ENCODE measurements at places on chromosomes 4 and X.

GRCh38 chr4:4578981-4579380, 37.1 kb upstream of the STX18 start:
- DNase-seq, result no peak

DNA sequence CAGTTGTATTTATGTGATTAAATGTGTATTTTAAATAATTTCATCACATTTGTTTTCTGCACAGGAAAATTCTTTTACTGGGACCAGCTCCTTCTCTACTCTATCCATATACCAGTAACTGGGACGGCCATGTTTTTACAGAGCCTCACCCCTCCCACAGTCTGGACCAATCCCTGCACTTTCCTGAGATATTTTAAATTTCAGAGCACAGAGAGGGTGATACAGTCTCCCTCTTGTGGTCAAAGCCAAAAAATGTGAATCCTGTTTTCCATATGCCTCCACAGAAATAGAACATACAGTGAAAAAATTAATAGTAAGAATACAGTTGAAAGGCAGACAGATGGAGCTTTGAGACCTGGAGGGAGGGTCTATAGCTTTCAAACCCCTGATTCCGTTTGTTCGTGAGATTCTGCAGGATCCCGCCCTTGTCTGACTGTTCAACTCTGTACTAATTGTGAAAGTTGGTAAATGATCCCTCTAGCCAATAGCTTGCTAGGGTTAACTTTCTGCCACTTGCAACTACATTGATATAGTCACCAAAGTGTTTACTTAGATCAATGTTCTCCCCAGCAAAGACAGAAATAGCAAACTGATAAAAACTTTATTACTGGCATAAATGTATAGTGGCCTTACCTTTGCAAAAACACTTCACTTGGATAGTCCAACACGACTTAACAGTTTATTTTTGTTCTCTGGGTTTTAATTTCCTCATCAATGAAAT, 172.2 kb downstream of the PPARGC1A start:
- no peak for DNase-seq

DNA sequence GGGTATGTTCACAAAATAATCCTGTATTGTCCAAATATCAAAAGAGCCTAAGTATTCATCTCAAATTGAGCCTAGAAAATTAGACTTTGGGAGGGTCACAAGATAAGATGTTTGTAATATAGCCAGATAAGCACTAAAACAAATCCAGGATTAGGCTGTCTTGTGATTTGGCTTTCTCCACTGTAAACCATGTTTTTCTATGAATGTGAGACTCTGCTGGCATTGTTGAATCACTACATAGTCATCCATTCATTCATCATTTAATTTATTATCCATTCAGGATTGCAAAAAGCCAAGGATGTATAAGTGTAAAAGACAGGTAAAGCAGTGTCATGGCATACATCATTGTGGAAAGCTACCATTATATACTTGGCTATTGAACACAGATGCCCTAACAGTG, 148.0 kb downstream of the GRID2 start:
- no peak for DNase-seq

DNA sequence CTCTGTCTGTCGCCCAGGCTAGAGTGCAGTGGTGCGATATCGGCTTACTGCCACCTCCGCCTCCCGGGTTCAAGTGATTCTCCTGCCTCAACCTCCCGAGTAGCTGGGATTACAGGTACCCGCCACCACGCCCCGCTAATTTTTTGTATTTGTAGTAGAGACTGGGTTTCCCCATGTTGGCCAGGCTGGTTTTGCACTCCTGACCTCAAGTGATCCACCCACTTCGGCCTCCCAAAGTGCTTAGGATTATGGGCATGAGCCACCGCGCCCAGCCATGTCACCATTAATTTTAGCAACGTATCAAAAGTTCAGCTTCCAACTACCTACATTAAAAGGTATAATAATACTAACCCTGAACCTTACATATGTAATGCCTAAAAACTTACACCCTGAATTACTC, 940 bp upstream of the UTP3 start:
- no peak for DNase-seq

GRCh38 chr4:147244786-147245185, 236.1 kb upstream of the EDNRA start:
- DNase-seq, result no peak

DNA sequence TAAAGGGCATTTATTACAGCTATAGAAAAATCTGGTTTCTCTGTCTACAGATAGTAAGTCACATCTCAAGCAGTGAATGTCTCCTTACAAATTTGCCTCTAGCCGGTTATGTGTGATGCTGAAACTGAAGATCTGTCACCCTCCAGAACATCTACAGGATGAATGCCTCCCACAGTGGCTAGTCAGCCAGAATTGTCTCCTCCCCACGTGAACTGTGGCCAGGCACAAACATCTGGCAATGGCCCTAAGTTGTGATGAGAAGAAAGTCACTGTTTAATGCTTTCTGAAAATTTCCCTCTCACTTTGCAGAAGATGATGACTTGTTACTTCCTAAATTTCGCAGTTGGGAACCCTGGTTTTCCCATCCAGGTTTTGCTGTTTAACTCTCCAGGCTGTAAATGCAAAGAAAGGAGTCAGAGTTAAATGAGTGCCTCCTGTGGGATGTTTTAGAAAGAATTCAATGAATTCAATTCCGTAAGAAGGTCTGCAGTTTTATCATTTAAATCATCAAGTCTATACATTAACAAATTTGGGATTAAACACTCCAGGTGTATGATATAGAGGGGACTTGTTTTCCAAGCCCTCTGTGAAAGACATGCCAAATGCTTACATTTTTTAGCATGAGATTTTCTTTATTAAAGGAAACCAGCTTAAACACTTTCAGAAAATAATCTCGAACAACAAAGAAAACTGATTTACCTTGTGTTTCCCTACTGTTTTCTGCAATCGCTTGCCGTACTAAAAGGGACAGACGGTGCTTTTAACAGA, 55.4 kb upstream of the TLR3 start:
- no peak for DNase-seq

DNA sequence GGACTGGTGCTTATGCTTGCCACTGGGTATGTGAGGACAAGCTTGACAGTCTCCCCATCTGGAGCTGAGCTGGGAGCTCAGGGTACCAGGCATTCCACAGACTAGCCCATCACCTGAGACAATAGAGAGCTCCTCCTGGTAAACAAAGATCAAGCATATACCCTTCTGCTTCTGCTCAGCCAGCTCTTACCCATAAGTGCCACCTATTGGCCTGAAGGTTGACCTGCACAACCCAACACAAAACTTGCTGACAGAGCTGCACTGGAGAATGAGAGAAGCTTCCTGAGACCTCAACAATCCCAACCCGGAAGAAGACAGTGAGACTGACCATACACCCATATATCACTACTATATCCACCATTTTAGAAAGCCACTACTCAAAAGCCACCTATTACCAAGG, 1049.2 kb upstream of the INTU start:
- DNase-seq, result no peak

DNA sequence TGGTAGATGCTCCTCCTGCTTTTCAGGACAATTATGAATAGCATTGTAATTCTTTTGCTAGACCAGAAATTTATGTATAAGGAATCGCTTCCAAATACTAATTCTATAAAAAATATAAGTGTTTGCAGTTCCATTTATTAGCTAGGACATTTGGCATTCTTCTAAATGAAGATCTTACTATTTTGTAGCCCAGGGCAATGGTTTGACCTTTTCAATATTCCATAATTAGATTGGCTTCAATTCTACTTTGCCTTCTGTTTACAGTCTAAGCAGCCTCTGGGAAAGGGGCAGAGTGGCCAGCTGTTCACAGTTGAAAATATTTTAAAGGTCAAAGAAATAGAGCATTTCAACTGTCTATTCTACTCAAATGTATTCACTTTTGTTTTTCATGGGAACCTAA, 912.1 kb upstream of the GRIA3 start:
- no peak for DNase-seq

DNA sequence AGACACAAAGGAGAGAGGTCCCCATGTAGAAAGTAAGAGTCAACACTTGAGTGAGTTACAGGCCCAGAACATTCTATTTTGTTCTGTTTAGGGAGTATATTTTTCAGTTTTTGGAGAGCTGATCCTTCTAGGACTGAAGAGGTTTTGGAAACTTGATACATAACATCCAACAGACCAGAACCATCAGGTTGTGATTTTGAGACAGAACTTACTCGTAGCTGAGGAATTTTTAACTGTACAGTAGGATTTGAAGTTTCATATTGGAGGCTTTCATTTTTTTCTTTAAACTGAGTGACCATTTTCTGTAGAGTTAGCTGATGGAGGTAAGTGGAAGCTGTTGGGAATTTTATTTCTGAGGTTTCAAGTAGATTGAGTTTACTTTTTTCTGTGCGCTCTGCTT, 73.3 kb downstream of the NCAPG start:
- no peak for DNase-seq

DNA sequence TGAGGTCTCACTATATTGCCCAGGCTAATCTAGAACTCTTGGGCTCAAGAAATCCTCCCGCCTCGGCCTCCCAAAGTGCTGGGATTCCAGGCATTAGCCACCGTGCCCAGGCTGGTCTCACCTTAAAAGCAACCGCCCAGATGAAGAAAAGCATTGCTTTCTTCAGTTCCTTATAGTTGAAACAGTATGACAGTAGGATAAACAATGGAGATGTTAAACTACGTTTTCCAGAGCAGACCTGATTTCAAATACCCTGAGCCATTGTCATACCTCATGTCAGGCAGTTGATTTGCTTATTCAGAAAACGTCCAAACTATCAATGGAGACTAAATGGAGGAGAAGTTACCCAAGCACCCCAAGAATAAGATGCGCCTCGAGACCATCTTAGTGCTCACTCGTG, 26.3 kb upstream of the TMEM131L start:
- no peak for DNase-seq

DNA sequence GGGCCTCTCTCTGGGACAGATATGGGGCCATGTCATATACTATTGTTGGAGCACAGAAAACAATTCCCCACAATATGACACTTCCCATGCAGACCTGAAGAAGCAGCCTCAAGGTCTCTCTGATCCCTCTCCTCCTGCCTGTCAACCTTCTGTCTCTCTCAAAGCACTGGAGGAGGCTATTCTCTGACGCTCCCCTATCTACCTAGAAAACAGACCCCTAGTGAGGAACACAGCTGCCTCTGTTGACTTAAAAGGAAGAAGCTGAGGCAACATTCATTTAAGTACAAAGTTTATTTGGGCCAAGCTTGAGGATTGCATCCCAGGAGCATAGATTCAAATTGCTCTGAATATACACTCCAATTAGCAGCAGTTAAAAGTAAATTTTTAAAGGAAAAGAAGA, 39.3 kb upstream of the NSG1 start:
- DNase-seq, result no peak

Data from thymus (tissue), 14 donors.